ENCODE measurements at places on chromosomes 2 and 18.

GRCh38 chr2:71932037-71932779 lies 215.5 kb downstream of the CYP26B1 start:
- no peak for DNase-seq

DNA sequence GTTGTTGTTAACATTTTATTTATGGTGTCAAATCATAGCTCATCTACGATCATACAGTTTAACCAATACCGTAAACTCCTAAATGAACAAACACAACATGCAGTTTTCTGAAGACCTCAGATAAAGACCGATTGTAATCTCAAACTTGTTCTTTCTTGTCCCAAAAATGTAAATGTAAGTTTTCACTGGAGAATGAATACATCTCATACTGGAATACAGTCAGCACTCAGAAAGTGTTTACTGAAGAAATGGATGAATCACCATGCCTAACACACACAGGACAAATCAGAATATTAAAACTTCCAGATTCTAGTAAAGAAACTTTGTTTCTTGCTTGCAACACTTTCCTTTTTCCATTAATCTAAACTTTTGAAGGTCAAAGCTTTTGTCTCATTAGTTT lies 380.5 kb downstream of the DLGAP1 start:
- DNase-seq = no peak

DNA sequence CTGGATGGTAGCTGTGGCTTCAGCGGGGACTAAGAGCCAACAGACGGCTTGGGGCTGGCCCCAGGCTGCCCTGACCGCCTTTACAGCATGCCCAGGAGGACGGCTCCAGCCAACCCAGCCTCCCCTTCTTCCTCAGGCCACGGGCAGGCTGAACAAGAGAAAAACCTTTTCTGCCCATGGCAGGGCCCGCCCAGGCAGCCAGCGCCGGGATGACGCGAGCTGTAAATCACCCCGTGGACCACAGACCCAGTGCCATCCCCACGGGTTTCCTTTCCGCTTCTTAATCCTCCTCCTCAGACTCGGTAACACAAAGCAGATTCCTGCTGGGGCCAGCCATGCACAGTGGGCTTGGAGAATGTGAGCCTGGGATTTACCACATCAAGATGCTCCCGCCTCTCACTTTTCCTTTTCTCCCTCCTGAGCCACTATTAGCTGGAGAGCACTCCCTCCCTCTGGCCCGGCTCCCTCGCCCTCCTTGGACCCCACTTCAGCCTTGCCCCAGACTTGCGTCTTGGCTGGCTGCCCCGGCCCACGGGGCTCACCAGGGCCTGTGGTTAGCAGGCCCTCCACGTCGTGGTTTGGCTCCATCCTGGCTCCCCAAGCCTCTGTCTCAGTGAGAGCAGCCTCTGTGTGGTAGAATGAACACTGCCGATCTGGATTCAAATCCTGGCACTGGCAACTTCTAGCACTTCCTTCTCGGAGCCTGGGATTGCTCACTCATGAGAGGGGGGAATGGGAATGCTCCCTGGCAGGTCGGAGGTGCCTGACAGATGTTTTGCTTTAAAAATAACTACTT lies 31.4 kb downstream of the ATOH8 start:
- no peak for DNase-seq

DNA sequence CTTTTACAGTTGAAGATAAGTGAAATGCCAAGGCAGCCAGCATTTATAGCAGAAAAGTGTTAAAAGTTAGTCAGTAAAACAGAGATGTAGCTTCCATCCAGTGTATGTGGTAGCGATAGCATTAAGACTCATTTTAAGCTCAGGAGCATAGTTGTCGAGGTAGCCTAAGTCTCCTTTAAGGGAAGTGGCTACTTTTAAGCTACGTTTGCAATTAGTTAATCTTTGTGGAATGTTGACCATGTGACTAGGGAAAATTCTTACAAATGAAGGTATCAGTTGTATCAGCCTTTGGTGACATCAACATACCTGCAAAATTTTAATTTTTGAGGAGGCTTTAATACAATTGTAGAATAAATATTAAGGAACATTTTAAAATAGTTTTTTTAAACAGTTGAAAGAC lies 61.9 kb downstream of the LHCGR start:
- DNase-seq = no peak

GRCh38 chr2:11750422-11750821 lies 4.0 kb downstream of the LPIN1 start:
- DNase-seq = no peak

DNA sequence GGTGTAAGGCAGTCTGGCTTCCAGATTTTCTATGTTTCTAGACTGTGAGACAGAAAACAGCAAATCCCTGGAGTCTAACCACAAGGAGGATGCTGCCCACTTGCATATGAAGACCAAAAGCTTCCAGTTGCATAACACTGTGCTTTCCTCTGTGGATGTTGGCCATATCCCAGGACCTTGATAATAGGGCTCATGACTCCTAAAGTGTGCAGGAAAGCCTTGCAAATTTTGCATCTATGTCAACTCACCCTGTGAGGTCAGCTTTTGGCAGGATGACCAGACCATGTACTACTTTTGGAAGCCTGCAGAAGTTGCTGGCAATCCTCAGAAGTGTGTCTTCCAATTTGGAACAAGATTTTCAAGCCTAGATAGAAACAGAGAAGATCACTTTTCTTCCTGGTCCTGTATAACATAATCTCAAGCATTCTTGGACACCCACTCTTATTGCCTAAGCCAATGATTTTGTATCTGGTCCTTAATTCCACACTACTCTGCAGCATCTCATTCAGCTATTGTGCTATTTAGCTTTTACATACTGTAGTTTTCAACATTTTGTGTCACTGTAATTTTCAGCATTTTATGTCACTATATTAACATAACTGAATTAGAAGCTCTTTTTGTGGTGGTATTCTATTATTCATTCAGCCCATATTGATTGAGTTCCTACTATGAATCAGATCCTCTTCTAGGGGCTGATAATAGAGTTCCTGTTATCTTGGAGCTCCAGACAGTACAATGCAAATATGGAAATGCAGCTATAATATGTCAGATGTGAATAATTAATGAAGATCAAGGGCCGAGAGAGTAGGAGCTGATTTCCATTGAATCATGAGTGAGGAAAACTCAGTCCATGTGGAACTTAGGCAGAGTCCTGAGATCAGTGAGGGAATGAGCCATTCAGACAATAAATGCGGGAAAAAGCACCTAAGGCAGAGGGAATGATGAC lies 85.3 kb upstream of the RAB27B start:
- no peak for DNase-seq

GRCh38 chr2:99648178-99648844 lies 158.5 kb upstream of the REV1 start:
- DNase-seq = no peak

DNA sequence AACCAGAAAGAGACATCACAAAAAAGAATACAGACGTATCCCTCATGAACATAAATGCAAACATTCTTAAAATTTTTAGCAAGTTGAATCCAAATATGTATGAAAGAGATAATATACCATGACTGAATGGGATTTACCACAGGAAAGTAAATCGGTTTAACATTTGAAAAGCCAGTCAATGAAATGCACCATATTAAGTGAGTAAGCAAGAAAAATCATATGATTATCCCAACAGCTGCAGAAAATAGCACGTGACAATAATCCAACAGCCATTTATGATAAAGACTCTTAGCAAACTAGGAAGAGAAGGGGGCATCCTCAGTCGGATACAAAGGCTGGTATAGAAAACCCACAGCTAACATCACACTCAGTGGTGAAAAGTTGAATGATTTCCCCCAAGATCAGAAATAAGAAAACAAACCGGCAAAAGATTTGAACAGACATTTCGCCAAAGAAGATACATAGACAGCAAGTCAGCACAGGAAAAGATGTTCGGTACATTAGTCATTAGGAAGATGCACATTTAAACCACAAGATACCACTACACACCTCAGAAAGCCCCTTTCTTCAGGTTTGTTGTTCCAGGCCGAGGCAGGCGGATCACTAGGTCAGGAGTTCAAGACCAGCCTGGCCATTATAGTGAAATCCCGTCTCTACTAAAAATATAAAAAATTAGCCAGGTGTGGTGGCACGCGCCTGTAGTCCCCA lies 144.3 kb downstream of the INHBB start:
- no peak for DNase-seq

DNA sequence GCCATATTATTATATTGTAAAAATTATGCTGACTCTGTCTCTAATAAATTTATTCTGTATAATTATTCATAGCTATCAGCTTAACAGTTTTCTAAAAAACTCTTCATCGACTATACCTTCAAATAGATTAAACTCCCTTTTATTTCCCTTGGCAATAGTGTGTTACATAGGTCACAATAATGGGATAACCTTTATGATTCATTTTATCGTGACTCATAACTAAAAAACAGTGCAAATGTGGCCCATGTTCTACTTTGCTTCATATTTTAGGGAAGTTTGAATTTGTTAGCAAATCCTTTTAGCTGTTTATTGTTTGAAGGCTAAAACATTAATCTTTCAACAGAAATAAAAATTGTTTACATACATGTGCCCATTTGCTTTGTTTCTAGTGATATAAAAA lies 783.2 kb upstream of the CDH2 start:
- DNase-seq = no peak

GRCh38 chr2:219419331-219420197 lies 1.4 kb downstream of the DES start:
- DNase-seq = no peak

- no peak for DNase-seq
Measured at GRCh38 chr2:39787950-39788349, 8.9 kb upstream of the THUMPD2 start.

DNA sequence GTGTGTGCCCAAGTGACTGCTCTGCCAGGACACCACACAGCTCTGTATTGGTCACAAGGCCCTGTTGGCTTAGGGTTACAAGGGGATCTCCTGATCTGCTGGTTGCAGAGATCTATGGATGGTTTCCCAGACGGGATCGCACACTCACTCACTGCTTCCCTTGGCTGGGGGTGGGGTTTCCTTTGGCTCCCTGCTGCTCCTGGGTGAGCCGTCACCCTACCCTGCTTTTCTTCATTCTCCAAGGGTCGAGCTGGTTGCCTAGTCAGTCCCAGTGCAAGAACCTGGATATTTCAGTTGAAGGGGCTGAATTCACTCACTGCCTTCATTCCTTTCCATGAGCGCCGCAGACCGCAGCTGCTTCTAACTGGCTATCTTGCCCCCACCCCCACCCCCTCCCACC lies 56.3 kb downstream of the GTF3C3 start:
- no peak for DNase-seq

DNA sequence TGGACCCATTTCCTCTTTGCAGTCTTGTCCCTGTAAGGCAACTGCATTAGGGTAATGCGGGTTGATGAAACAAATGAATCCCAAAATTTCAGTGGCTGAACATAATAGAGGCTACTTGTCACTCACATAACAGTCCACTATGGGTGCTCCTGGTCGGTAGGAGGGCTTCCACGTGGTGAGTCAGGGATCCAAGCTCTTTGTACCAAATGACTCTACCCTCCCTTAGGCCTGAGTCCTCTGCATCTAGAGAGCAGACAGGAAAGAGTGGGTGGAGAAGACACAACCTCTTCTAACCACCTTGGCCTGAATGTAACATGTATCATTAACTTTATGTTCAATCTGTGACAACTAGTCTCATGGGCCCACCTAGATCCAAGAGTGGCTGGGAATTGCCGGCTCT lies 86.2 kb upstream of the HAAO start:
- no peak for DNase-seq

- DNase-seq = no peak
Measured at GRCh38 chr18:46452820-46453219, 204.2 kb downstream of the LOXHD1 start.

DNA sequence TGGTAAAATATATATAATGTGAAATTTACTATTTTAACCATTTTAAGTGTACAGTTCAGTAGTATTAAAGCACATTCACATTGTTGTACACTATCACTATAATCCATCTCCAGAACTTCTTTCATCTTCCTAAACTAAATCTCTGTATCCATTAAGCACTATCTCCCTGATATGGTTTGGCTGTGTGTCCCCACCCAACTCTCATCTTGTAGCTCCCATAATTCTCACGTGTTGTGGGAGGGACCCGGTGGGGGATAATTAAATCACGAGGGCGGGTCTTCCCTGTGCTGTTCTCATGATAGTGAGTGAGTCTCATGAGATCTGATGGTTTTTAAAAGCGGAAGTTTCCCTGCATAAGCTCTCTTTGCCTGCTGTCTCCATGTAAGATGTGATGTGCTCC lies 178.9 kb upstream of the NABP1 start:
- DNase-seq = no peak

DNA sequence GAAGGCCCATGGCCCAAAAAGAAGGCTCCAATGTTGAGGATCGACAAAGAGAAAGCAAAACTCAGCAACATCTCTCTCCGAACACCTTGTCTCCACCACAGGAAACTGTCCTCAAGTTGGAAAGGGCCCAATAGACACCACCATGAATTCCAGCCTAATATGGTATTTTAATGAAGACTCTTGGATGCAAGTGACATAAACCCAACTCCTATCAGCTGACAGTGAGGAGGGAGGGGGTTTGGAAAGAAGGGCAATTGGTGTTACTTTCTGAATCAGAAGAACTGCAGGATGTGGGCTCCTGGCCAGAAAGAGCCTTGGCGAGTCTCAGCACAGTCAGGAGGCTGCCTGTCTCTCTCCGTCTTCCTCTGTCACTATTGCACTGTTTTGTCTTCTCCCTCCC lies 40.3 kb upstream of the SIGLEC15 start:
- no peak for DNase-seq

GRCh38 chr2:134469516-134470115 lies 215.7 kb downstream of the MGAT5 start:
- DNase-seq = no peak

DNA sequence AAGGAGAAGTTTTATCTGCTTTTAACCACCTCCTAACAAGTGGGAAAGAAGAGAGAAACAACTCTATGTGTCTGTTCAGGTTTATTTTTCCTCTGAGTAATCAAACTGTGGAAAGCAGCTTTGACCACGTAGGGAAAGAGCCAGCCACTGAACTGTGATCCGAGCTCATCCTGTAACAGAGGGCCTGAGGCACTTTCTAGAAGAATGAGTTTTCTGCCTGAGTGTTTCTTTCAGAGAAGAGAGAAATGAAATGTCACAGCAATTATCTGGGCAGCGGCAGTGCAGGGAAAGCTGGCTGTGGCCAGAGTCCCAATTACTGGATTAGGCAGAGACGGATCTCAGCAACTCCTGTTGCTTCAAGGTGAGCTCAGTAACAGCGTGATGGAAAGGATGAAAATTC lies 151.9 kb downstream of the CD226 start:
- no peak for DNase-seq

DNA sequence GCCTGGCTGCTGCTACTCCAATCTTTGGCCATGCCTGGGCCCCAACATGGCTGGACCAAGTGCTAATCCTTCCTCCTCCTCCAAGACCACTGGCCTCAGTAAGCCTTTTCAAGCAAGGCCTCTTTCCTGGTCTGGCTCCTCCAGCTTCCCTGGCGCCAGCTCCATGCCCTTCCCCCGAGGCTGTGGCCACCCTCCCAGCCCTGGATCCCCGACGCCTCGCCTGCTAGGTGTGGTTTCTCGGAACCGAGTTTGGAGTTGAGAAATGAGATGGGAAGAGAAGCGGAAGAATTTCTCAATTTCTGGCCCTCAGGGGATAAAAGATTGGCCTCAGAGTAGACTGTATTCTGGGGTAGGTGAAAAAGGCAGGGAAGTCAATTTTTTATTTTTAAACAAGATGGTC lies 46.4 kb downstream of the ADCY3 start:
- no peak for DNase-seq

GRCh38 chr2:71595569-71595968 lies 142.2 kb downstream of the DYSF start:
- DNase-seq = no peak
